ENCODE measurements at places on chromosomes 1 and 21.

- DNase-seq = no peak
Measured at GRCh38 chr1:194013561-194013960, 827.1 kb upstream of the B3GALT2 start.

DNA sequence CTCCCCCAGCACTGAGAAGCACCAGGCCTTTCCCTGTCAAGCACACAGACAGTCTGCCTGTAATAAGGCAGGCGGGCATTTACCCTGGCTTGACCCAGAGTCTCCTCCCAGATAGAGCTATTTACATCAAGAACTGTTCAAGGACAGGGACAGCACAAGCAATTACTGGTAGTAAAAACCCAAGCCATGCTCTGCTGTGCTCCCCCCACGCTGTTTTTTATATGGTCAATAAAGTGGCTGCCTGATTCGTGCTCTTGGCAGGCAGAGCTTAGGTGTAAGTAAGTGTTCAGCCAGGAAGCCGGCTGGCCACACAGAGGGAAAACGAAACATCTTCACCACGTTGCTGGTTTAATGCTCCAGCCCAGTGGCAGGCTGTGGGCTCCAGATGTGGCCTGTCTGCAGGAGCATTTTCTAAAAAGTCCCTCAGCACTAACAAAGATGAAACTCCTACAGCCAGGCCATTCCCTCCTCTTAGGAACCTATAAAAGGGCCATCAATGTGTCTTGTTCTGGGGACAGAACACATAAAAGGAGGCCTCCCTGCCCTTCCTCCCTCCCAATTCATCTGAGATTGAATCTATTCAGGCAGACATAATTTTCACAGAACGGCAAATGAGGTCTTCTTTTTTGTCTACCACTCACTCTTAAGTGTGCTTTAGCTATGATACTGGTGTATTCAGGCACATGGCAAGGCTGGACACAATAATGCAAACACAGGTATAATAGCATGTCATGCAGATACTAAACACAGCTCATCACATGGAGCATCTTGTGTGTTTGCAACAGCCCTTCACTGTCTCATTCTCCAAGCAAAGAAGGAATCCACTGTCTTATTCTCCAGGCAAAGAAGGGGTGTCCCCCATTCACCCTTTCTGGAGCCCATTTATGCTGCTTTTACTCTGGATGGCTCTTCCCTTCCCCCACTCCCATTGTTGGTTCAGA, 378.9 kb downstream of the HHAT start:
- DNase-seq = no peak

- DNase-seq = no peak
Measured at GRCh38 chr1:232344791-232345399, 285.0 kb downstream of the SIPA1L2 start.

DNA sequence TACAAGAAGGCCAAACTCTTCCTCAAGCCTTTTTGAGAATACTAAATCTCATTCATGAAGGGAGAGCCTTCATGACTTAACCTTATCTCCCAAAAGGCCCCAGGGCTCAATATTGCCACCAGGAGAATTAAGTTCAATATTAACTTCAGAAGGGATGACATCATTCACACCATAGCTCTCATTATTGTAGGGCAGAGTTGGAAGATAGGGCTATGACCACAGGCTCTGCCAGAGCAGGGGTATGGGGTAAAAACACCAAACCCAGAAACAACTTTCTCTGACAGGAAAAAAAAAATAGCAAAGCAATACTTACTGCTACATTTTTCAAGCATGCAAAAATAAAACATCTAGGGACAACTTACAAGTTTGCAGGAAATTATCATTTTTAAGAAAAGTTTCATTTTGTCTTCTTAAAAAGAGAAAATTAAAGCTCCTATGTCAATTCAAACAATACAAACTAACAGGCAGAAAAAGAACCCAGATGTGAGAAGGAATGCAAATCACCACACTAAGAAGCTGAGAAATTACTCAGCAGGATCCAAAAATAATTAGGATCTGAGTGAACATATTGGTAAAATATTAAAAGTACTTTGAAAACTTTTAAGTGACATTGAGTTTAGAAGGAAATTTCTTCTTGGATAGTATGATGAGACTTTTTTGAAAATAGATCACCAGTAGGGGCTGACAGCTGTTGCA, 1156.5 kb downstream of the NCAM2 start:
- no peak for DNase-seq

- DNase-seq = no peak
Measured at GRCh38 chr1:185406006-185406690, 89.1 kb upstream of the IVNS1ABP start.

GRCh38 chr1:163298365-163298764, 23.4 kb upstream of the NUF2 start:
- no peak for DNase-seq

DNA sequence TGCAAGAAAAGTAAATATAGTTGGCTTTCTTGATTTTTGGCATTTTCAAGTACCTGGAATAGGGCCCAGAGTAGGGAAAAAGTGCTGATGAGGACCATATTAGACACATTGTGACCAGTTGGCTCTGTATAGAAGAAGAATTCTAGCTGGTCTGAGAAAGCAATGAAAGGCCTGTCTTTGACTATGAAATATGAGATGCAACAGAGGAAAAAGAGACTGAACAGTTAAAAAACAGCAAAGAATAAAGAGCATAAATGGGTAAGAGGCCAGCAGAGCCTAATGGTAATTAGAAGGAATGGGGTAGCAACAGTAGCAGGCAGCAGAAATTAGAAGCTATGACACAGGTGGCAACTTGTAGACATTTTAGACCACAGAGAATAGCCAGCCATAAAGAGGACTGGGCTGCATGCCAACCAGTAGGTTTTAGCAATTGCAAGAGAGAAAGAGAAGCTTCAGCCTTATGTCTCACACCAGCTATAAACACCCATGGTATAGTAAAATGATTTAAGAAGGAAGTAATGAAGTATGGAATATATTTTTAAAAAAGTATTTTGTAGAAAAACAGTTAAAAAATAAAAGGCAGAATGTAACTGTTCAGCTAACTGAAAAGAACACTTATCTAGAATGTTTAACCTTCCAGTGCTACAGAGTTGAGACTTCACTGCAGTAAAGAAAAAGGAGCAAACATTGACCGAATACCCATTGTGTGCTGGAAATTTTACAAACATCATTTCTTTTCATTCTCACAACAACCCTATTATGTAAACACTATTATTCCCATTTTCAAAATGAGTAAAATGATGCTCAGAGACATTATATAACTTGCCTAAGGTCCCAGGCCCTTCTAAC, 114.1 kb downstream of the LHX4 start:
- peak; percentile 50 for DNase-seq

DNA sequence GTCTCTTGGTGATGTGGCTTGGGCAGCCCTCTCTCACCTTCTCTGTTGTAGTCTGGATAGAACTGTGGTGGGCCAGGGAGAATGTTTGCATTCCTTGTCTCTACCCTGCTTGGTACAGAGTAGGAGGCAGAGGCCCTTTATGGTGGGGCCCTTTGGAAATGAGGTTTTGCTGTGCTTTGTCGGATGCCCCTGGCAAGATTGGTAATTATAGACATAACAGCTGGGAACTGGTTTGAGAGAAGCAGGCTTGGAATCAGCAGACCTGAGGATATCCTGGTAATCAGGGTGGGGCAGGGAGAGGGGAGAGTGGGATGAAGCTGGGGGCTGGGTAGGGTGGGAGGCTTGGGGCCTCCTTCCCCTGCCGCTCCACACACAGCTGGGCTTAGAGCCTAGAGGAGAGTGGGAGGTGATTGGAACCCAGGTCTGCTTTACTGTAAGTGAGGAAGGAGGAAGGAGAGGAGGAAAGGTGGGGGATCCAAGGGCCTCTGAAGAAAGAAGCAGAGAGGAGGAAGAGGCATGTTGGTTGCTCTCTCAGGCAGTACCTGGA, 5.0 kb downstream of the VANGL2 start:
- no peak for DNase-seq

DNA sequence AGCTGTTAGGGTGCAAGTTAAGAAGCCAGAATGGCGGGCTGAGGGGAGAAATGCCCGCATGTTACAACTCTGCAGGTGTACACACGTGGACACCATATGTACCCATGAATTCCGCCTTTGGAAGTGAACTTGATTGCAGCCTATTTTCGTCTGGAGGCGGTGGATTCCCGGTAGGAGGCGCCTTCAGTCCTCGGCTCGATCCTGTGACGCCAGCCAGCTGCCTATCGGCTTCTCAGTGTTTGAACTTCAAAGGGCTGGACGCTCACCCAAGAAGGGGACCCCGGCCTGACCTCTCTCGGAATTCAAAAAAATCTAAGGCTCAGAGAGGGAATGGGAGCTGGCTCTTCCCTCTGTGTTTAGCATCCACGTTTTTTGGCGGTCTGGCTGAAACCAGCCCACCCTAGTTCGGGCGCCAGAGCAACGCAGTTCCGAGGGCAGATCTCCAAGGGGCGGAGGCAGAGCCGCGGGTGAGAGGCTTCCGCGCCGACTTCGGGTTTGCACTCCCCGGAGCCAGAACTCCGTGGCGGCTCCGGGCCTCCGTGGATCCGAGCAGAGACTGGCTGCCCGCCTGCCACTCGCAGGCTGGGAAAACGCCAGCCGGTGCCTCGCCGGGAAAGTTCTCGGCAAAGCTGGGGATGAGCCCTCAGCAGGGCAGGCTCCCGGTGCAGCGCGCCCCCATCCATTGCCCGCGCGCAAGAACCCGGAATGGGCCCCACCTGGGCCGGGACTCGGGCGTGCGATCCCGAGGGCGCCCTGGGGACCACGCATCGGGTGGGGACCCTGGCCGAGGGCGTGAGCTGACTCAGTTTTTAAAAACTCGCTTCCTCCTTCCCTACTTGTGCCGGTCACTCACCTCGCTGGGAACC, 996 bp upstream of the TMEM51 start:
- peak; percentile 88 for DNase-seq

DNA sequence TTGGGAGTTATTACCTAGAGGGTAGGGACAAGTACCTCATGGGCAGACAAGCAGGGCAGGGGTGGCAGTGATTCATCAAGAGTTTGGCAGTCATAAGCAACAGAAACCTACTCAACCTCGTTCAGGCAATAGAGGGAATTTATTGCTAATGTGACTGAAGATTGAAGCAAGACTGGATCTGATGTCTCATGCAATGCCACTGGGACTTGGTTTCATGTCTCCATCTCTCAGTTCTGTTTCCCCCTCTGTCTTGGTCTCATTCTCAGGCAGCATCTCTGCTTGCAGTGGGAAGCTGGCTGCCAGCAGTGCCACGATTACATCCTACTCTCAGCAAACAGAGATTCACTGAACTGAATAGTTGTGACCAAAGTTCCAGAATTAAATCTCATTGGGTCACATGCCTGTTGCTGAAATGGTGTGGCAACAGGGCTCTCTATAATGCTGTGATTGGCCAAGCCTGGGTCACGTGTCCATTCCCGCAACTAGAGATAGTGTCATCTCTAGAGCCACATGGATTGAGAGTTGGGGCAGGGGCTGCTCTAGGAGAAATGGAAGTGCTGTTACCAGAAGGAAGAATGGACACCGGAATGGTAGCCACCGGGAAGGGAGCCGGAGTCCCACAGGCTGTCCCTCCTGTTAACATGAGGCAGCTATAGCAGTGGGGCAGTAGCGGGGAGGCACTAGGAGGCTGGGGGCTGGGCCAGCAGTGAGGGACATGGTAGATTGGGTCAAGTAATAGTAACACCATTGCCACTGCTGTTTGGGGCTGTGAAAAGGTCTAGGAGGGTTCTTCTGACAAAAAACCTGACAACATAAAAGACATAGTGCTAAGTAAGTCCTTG, 3.9 kb upstream of the CDC42 start:
- peak; percentile 82 for DNase-seq

GRCh38 chr1:110190282-110190929, 19.7 kb upstream of the KCNC4 start:
- DNase-seq = no peak

GRCh38 chr1:54335011-54335754, 71.0 kb downstream of the SSBP3 start:
- no peak for DNase-seq

GRCh38 chr21:42662430-42663199, 9.2 kb downstream of the PDE9A start:
- DNase-seq = no peak

DNA sequence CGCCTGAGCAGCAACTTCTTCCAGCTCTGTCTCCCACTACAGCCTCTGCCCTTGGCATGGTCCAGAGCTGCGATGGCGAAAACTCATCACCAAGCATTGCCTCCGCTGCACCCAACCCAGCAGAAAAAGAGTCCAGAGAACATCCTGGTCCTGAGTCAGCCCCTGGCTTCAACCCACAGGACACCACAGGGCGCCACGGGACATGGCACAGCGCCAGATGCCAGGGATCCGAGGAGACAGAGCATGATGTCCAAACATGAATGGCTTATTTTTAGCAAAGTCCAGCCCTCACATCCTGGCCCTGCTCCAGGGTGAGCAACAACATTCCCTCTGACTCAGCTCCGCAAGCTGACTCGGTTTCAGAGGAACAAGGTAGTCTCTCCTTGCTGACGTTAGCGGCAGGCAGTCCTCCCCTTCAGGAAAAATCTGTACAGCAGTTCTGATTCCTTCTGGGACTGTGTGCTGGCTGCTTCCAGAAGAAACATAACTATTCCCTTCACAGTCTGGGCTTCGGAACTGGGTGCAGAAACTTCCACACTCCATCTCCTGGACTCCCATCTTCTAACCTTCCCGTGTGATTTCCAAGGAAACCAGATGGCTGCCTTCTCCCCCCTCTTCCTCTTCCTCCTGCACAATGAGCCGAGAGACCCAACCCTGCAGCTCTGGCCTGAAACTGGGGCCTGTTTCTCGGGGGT, 131.3 kb downstream of the TOMM20 start:
- peak; percentile 87 for DNase-seq

- no peak for DNase-seq
Measured at GRCh38 chr21:42199868-42200463, 19.0 kb upstream of the ABCG1 start.

- no peak for DNase-seq
Measured at GRCh38 chr1:97499667-97500066, 421.2 kb downstream of the DPYD start.

- no peak for DNase-seq
Measured at GRCh38 chr1:165907256-165907857, 79.9 kb downstream of the UCK2 start.

- DNase-seq = no peak
Measured at GRCh38 chr1:235366286-235366685, 941 bp upstream of the TBCE start.

- DNase-seq = no peak
Measured at GRCh38 chr1:188906921-188907641, 1570.6 kb downstream of the BRINP3 start.
